ENCODE measurements at places on chromosomes 7 and 10.

GRCh38 chr10:35745617-35746403, 103.7 kb upstream of the FZD8 start:
- DNase-seq, result no peak
- H3K27me3 ChIP-seq, result no peaks in the 10 kb centered on the region
- H3K4me3 ChIP-seq, result no peak overlapping the region

- peaks cover 47% of the 10 kb centered on the region for H3K4me1 ChIP-seq
- no peaks in the 10 kb centered on the region for H3K36me3 ChIP-seq
- H3K27me3 ChIP-seq, result 0 out of 2 replicates have a peak, but pooled peaks cover 2% of the 10 kb centered on the region
- H3K27ac ChIP-seq, result no peak overlapping the region
These were observed 34.8 kb upstream of the MSMB start for GRCh38 chr10:46080886-46081285.

- no peak overlapping the region for H3K27ac ChIP-seq
- H3K27me3 ChIP-seq, result peaks cover 1% of the 10 kb centered on the region
- H3K4me1 ChIP-seq, result peaks cover 19% of the 10 kb centered on the region
- no peak overlapping the region for H3K4me3 ChIP-seq
- no peaks in the 10 kb centered on the region for H3K36me3 ChIP-seq
These were observed 13.1 kb upstream of the CUX1 start for GRCh38 chr7:101804088-101804963.

DNA sequence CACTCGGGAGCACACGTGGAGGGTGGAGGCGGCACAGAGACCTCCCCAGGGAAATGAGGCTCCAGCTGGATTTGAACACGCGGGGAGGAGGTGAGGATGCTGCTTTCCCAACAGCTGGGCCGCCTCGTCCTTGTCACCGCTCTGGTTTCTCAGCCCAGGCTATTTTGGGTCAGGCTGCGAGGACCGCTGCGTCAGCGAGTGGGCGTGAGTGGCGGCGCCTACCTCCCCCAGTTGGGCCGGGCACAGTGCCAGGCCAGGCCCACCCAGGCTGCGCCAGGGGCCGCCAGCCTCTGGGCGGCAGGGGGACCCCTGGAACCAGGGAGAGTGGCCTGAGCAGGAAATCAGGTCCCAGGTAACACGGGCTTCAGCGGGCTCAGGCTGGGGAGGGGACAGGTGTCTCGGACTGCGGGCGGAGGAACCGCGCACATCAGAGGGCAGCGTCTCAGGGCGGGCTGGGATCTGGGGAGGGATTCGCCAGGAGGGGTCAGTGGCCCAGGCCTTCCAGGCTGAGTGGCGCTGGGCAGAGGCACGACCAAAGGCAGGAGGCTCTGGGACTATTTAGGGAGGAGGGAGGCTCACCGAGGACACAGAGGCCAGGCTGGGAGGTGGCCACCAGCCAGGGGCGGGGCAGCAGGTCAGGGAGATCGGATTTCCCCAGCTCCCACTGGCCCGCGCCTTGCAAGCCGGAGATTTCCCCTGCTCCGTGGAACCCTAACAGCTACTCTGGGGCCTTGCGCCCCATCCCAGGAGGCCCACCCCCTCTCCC, 125.2 kb upstream of the RET start:
- no peak for DNase-seq
- H3K4me3 ChIP-seq, result peak overlapping the region; percentile 10
- peaks cover 7% of the 10 kb centered on the region for H3K4me1 ChIP-seq
- H3K36me3 ChIP-seq, result no peaks in the 10 kb centered on the region
- peaks cover 2% of the 10 kb centered on the region for H3K27me3 ChIP-seq
- H3K27ac ChIP-seq, result no peak overlapping the region

GRCh38 chr7:116518961-116519360, 5.9 kb upstream of the CAV1 start:
- no peak overlapping the region for H3K4me3 ChIP-seq
- no peak for DNase-seq
- H3K4me1 ChIP-seq, result no peaks in the 10 kb centered on the region
- no peaks in the 10 kb centered on the region for H3K27me3 ChIP-seq
- no peaks in the 10 kb centered on the region for H3K36me3 ChIP-seq
- H3K27ac ChIP-seq, result no peak overlapping the region

- no peak overlapping the region for H3K27ac ChIP-seq
- no peaks in the 10 kb centered on the region for H3K4me1 ChIP-seq
- no peaks in the 10 kb centered on the region for H3K27me3 ChIP-seq
- H3K4me3 ChIP-seq, result no peak overlapping the region
These were observed 60.9 kb downstream of the WAC start for GRCh38 chr10:28593811-28594210.

GRCh38 chr7:135692055-135692454, 29.7 kb downstream of the STMP1 start:
- H3K4me3 ChIP-seq, result no peak overlapping the region
- H3K27ac ChIP-seq, result no peak overlapping the region
- no peaks in the 10 kb centered on the region for H3K27me3 ChIP-seq

- H3K4me1 ChIP-seq, result peaks cover 11% of the 10 kb centered on the region
- no peak for DNase-seq
- no peak overlapping the region for H3K4me3 ChIP-seq
- peaks cover 16% of the 10 kb centered on the region for H3K27me3 ChIP-seq
These were observed 17.1 kb downstream of the SMKR1 start for GRCh38 chr7:129519464-129519863.

DNA sequence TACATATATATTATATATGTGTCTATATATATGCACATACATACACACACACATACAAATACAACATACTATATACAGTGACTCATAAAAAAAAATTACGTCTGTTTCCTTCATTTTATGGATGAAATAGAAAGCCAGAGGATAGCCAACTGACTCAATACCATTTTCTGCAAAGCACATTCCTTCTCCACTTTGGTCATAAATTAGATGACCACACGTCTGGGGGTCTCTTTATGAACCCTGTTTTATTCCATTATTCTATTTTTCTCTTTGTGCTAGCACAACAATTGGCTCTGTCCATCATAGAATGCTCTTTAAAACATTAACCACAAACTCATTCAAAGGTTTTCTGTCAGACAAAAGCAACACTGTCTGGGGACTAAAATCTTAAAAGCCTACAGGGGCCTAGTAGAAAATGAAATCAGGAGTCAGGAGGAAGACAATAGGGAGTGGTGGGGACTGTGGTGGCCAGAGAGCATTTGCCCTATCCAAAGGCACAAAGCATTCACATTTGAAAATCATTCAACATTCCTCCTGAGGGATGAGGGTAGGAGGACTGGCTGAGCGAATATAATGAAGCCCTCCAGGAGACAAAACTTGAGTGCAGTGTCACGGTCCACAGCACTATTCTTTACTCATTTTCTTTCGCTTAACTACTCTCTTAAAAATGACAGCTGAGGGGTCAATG, 4.3 kb downstream of the CUBN start:
- H3K4me3 ChIP-seq, result no peak overlapping the region
- no peaks in the 10 kb centered on the region for H3K27me3 ChIP-seq
- H3K4me1 ChIP-seq, result peaks cover 27% of the 10 kb centered on the region
- H3K27ac ChIP-seq, result no peak overlapping the region
- no peaks in the 10 kb centered on the region for H3K36me3 ChIP-seq

GRCh38 chr7:80440883-80441282, 71.0 kb downstream of the GNAT3 start:
- no peaks in the 10 kb centered on the region for H3K27me3 ChIP-seq
- H3K4me3 ChIP-seq, result no peak overlapping the region
- H3K27ac ChIP-seq, result no peak overlapping the region
- DNase-seq, result no peak
- no peaks in the 10 kb centered on the region for H3K36me3 ChIP-seq
- H3K4me1 ChIP-seq, result no peaks in the 10 kb centered on the region

DNA sequence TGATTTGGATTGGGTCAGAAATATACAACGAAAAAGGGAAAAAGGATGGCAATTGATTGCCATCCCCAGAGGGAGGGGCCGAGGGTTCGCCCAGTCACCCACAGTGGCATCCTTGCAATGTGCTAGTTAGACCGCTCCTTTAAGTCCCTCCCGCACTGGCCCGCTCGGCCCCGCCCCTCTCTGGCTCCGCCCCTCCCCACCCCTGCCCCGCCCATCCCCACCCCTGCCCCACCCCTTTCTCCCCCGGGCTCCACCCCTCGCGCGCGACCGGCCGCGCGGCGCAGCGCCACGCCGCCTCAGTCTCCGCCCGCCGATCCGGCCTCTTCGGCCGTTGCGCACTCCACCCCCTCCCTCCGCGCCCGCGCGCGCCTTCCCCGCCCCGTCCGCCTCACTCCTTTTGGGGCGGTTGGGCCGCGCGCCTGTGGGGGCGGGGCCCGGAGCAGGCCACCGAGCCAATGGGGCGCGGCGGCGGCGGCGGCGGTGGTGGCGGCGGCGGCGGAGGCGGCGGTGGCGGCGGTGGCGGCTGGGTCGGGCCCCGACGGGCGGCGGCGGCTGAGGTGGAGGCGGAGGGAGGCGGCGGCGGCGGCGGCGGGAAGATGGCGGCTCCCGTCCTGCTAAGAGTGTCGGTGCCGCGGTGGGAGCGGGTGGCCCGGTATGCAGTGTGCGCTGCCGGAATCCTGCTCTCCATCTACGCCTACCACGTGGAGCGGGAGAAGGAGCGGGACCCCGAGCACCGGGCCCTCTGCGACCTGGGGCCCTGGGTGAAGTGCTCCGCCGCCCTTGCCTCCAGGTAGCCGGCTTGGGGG, at the start of gene VKORC1L1:
Gene VKORC1L1, plus strand, starts transcription at position 299 of the 806 bp plus-strand sequence. Its CDS starts 298 bp downstream, at position 597.
- peak within 1 kb of the TSS; percentile 65 for H3K27ac ChIP-seq
- H3K27me3 ChIP-seq, result no peaks in the 10 kb centered on the region
- H3K4me3 ChIP-seq, result peak within 1 kb of the TSS; percentile 84

GRCh38 chr7:133873631-133874030, 253.5 kb upstream of the LRGUK start:
- H3K4me1 ChIP-seq, result peaks cover 12% of the 10 kb centered on the region
- no peak for DNase-seq
- H3K27ac ChIP-seq, result no peak overlapping the region
- no peak overlapping the region for H3K4me3 ChIP-seq

- peaks cover 44% of the 10 kb centered on the region for H3K36me3 ChIP-seq
- peaks cover 81% of the 10 kb centered on the region for H3K4me1 ChIP-seq
- no peak for DNase-seq
- peak overlapping the region; percentile 90 for H3K27ac ChIP-seq
These were observed 2.5 kb downstream of the GSTO1 start for GRCh38 chr10:104257235-104257634.

GRCh38 chr7:99554939-99555338, 3.0 kb upstream of the FAM200A start:
- no peak overlapping the region for H3K27ac ChIP-seq
- H3K4me1 ChIP-seq, result peaks cover 34% of the 10 kb centered on the region

GRCh38 chr10:4549139-4549653, 276.8 kb upstream of the AKR1E2 start:
- H3K36me3 ChIP-seq, result no peaks in the 10 kb centered on the region
- DNase-seq, result no peak
- no peaks in the 10 kb centered on the region for H3K4me1 ChIP-seq
- no peak overlapping the region for H3K4me3 ChIP-seq

DNA sequence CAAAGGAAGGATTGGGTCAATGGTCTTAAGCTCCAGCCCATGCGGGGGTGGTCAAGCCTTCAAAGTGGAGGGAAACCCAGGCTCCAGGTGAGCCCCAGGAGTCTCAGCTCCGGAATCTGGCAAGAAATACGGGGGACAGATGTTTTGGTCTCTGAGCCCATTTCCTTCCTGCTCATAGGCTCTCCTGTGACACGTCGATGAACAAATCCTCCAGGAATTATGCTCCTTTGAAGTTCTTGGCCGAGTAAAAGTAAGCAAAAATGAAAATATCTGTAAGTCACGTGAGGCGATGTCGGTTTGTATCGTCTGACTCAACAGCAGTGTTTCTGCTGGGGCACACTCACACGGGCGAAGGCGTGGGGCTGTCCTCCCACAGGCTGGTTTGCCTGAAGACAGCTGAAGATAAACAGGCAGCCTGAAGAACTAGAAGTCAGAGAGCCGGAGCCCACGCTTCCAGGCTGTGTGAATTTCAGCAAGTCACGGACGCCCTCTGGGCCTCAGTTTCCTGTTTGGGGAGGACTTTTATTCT, 52.6 kb upstream of the SMNDC1 start:
- H3K27me3 ChIP-seq, result peaks cover 37% of the 10 kb centered on the region
- H3K4me1 ChIP-seq, result peaks cover 14% of the 10 kb centered on the region
- H3K4me3 ChIP-seq, result no peak overlapping the region
- no peaks in the 10 kb centered on the region for H3K36me3 ChIP-seq
- no peak overlapping the region for H3K27ac ChIP-seq
- DNase-seq, result peak; percentile 30

- H3K4me1 ChIP-seq, result peaks cover 47% of the 10 kb centered on the region
- no peaks in the 10 kb centered on the region for H3K27me3 ChIP-seq
- peak overlapping the region; percentile 33 for H3K27ac ChIP-seq
- peak; percentile 85 for DNase-seq
- peak overlapping the region; percentile 55 for H3K4me3 ChIP-seq
These were observed 33.2 kb downstream of the WBP1L start for GRCh38 chr10:102776779-102777456.

DNA sequence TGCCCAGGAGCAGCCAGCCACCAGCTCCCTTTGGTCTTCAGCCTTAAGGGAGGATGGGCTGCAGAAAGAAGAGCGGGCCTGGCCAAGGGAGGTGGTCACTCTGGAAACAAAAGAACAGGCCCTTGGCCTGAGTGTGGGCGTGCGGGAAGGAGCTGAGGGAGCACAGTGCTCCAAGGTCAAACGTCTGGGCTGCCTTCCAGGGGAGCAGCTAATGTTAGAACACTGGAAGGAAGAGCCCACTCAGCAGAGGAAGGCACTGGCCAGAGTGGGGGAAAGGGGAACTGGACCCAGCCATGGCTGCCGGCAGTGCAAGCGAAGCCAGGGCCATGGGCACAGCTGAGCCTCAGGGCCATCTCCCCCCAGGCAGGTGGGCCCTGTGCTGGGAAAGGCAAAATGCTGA, 42.7 kb downstream of the FAM53B start:
- no peaks in the 10 kb centered on the region for H3K4me1 ChIP-seq
- no peaks in the 10 kb centered on the region for H3K27me3 ChIP-seq
- H3K27ac ChIP-seq, result no peak overlapping the region

DNA sequence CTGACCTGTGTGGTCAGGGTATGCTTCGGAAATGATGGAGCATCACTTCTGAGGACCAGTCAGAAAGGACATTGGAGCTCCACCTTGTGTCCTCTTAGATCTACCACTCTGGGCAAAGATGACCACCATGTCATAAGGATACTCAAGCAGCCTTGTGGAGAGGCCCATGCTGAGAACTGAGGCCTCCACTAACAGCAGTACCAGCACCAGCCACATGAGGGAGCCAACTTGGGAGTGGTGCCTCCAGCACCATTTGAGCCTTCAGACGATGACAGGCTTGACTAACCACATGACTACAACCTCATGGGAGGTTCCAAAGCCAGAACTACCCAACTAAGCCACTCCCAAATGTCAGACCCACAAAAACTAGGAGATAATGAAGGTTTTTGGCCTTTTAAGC, 116.0 kb downstream of the NPTX2 start:
- peak; percentile 54 for DNase-seq
- no peak overlapping the region for H3K27ac ChIP-seq
- no peaks in the 10 kb centered on the region for H3K4me1 ChIP-seq
- no peak overlapping the region for H3K4me3 ChIP-seq
- H3K36me3 ChIP-seq, result no peaks in the 10 kb centered on the region

- H3K4me3 ChIP-seq, result no peak overlapping the region
- no peaks in the 10 kb centered on the region for H3K27me3 ChIP-seq
- H3K36me3 ChIP-seq, result peaks cover 9% of the 10 kb centered on the region
- H3K27ac ChIP-seq, result no peak overlapping the region
These were observed 1.6 kb downstream of the FAM204A start for GRCh38 chr10:118340486-118340885.

- no peaks in the 10 kb centered on the region for H3K27me3 ChIP-seq
- no peaks in the 10 kb centered on the region for H3K36me3 ChIP-seq
- no peak overlapping the region for H3K4me3 ChIP-seq
These were observed 41.5 kb downstream of the ASB4 start for GRCh38 chr7:95527033-95527775.

GRCh38 chr7:115037128-115037802, 115.4 kb downstream of the MDFIC start:
- no peaks in the 10 kb centered on the region for H3K36me3 ChIP-seq
- no peak overlapping the region for H3K27ac ChIP-seq
- no peaks in the 10 kb centered on the region for H3K4me1 ChIP-seq
- DNase-seq, result no peak
- no peaks in the 10 kb centered on the region for H3K27me3 ChIP-seq
- H3K4me3 ChIP-seq, result no peak overlapping the region
